DMS79 (cell line): ENCODE measurements at places on chromosomes 2 and 18.

GRCh38 chr18:58501066-58501896, 127.6 kb downstream of the ALPK2 start:
- DNase-seq: no peak

DNA sequence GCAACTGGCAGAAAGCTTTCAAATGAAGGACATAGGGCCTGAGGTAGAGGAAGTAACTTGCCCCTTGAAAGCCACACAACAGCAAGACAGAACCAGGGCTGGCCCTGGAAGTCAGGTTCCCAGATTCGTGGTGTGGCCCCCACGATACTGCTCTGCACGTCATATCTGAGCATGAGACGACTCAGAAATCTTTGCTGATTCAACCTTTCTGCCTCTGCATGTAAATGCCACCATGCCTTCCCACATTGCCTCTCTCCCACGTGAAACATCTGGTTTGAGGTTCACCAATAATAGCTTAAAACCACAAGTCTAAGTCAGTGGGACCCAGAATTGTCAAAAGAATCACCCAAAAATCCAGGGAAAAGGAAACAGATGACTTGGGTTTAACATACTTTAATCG, 214.0 kb upstream of the TRIB2 start:
- DNase-seq: no peak

- DNase-seq: no peak
These were observed 125.7 kb downstream of the HDAC4 start for GRCh38 chr2:239275044-239275685.

GRCh38 chr2:175036582-175037018, 31.4 kb upstream of the CHN1 start:
- no peak for DNase-seq

GRCh38 chr18:55999641-56000040, 411.6 kb upstream of the TCF4 start:
- DNase-seq: no peak

GRCh38 chr18:58592223-58593214, 36.4 kb downstream of the ALPK2 start:
- no peak for DNase-seq

DNA sequence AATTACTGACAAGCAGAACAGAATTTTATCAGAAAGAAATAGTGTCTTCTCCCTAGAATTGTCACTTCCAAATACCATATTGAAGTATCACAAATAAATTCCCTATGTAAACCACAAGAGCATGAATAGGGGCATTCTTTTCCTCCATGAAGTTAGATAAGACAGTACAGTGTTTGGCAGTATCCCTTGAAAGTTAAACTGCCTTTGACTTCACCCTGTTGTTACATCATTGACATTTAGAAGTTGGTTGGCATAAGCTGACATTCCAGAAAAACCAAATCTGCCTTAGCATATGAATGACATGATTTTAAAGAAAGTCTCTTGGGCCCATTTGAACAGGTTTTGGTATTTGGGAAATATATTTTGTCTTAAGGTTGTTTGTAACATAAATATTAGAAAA, 50.2 kb upstream of the OSR1 start:
- DNase-seq: no peak

DNA sequence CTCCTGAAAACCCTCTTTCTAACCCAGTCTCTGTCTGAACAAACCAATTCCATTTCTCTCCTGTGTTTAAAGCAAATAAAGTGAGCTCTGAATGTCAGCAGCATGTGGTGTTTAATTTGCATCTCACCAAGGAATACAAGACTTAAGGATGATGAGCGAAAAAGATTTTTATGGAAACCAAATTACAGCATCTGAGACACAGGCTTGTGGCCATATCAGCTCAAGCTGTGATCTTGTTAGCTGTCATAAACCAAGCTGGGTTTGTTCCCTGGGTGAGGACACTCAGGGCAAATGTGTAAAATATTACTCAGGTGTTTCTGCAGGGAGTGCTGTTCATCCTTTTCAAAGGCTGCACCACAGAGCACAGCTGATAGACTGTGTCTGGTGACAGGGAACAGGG, 129.3 kb upstream of the REV1 start:
- DNase-seq: no peak

DNA sequence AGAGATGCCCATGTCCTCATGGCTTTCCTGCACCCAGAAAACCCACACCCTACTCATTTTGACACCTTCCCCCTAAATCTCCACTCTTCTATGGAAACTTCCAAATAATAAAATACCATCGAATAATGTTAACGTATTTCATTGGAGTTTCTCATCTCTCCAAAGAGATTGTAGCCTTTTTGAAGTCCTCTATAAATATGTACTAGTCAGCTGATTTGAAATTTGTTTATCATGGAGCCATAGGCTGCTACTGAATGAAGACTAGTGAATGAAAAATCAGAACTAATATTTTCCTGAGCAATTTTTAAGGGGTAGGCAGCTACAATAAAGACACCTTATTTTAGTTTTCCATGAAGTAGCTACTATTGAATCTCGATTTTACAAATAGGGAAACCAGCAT, 226.1 kb upstream of the EPAS1 start:
- DNase-seq: no peak

DNA sequence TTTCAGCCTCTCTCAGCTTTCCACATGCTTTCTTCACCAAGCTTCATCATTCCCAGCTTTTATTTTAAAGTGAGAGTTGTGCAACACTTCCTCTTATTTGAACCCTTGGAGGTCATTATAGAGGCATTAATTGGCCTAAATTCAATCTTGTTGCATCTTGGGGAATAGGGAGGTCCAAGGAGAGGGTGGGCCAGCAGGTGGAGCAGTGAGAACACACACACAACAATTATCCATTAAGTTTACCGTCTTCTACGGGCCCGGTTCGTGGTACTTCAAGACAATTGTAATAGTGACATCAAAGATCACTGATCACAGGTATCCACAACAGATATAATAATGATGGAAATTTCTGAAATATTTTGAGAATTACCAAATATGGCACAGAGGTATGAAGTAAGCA, 457.2 kb upstream of the SMIM21 start:
- no peak for DNase-seq

- no peak for DNase-seq
These were observed 261.8 kb downstream of the FHOD3 start for GRCh38 chr18:36559149-36559857.

- no peak for DNase-seq
These were observed 420.3 kb upstream of the CHAC2 start for GRCh38 chr2:53347269-53347668.

DNA sequence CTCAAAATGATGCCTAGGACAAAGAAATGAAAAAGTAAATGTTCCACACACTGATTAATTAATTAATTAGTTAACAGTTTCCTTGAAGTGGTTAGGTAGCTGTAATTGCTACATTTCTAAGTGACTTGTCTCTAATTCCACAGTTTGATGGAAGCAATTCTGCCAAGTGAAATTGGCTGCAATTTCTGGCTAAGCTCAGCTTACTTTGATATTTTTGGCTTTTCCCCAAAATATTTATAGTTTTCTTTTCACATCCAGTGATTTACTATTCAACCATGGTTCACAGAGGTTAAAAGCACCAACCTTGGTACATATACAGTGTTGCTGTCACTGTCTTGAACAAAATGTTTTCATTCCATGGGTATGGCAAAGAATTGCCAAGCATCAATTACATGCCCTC, 459.5 kb upstream of the CDH20 start:
- DNase-seq: no peak

DNA sequence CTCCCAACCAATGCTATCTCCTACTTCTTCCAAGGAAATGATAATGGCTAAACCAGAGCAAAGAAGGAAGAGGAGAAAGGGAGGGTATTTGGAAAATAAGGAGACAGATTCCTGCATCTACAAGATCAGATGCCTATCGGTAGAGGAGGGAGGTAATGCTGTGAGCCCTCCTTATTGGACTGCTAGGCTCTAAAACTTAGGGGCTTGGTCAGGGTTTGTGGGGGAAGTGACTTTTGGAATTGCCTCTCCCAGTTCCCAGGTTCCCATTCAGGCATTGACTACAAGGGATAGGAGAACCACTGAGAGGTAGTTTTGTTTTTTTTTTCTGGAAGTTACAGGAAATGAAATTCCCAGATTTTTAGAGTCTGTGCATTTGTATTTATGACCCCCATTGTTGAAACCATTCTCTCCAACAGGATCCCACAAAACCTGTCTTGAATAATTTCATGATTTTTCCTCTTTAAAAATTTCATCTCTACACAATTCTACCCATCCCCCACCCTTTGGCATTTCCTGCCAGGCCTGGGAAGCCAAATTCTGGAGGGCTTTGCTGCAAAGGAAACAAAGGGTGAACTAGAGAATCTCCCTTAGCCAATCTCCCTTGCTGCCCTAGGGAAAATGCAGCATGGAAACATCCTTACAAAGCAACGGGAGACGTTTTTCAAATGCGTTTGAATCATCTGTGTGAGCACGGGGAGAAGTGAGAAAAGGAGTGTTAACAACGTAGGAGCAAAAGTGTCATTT, 282.1 kb upstream of the EPAS1 start:
- no peak for DNase-seq

DNA sequence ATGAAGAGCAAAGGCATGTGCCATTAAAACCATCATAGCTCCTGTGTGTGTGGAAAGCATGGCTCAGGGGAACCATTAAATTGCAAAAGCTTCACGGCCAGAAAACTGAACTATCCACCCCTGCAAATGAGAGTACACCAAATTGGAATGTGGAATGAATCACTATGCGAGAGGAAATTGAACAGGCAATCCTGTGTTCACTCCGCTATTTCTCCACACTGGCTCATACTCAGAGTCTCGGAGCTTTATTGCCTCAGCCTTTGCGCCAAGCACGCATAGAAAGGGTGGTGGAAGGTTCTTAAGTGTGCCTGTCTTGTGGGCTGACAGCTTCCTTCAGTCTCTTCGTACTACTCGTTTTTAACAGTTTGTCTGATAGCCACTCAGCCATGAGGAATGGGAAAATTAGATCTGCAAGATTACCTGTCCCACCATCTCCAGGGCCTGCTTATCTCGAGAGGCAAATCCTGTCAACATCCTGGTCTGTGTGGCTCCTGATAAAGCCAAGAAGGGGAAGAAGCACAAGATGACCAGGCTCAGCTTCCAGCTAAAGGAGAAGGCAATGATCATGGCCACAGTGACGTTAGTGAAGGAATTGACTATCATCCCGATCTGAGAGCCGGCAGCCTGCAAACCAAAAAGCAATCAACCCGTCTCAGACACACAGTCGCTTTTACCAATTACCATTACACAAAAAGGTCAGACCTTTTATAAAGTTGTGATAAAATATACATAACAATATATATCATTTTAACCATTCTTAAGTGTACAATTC, 34.9 kb downstream of the G6PC2 start:
- DNase-seq: no peak

DNA sequence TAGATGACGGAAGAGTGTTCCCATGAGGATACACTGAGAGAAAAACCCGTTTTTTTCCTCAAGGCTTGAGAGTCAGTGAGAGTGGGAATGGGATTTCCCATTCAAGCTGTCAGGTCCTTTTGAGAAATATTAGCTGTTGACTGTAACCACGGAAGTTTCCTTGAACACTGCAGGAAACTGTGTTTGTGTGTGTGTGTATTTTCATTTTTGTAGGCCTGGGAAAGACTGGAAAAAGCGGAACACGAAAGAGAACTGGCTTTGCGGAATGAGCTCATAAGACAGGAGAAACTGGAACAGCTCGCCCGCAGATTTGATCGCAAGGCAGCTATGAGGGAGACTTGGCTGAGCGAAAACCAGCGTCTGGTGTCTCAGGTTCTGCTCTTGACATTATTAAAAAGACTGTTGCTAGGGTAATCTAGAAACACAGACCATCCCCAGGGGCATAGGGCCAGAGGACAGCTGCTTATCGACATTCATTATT, 98.8 kb upstream of the EML6 start:
- no peak for DNase-seq

- DNase-seq: no peak
These were observed 246.5 kb downstream of the GBX2 start for GRCh38 chr2:235921508-235922191.

GRCh38 chr18:62384068-62384467, 59.0 kb downstream of the TNFRSF11A start:
- no peak for DNase-seq

- DNase-seq: no peak
These were observed 52.5 kb downstream of the ASXL3 start for GRCh38 chr18:33630476-33630875.

DNA sequence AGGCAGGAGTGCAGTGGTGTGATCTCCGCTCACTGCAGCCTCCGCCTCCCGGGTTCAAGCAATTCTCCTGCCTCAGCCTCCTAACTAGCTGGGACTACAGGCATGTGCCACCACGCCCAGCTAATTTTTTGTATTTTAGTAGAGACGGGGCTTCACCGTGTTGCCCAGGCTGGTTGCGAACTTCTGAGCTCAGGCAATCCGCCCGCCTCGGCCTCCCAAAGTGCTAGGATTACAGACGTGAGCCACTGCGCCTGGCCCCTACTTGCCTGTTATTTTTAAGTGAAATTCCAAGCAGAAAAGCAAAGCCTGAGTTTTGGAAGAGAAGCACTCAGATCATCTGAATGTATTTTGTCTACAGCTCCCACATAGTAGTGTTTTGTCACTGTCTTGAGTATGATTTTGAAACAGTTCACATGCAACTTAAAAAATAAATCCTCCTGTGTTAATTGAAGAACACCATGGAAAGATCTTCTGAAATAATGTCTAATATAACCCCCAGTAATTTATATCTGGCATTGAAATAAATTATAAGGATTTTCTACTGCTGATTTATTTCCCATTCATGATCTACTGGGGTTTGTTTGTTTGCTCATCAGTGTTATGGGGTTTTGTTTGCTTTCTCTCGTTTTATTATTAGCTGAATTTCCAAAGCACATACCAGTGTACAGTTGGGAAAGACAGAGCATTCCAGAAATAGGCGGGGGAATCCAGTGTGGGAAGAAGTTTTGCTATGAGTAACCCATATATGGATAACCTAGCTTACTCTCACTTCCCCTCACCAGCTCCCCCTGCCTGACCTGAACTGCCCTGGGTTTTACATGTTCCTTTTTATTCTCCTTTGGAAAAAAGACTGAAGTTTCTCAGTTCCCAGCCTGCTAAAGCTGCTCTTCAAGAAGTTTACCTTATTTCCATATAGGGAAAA, 80.1 kb upstream of the MAP3K20 start:
- no peak for DNase-seq

DNA sequence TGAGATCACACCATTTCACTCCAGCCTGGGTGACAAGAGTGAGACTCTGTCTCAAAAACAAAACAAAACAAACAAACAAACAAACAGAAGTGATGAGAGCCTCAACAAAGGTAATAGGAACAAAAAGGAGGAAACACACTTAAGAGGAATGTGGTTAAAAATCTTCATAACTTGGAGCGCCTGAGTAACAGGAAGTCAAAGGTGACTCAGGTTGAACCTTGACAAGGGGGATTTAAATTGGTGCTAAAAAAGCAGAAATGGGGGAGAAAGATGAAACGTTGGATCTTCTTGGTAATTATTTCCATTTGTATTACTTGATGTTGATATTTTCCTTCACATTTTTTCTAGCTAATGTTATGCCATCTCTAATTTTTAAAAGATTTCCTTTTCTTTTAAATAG, 318.5 kb upstream of the TCF4 start:
- DNase-seq: no peak

DNA sequence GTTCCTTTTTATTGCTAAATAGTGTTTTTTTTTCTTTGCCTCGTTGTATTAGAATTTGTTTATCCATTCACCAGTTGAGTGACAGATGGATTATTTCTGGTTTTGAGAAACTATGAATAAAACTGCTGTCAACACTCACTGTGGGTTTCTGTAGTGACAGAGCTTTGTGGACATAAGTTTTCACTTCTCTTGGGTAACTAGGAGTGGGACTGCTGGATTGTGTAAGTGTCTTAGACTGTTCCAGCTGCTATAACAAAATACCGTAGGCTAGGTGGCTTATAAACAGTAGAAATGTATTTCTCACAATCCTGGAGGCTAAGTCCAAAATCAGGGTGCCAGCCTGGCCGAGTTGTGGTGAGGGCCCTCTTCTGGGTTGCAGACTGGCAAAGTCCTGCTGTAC, 71.9 kb downstream of the TNFRSF11A start:
- no peak for DNase-seq
